GM03348 (cell line): ENCODE measurements at places on chromosomes 16 and 17.

GRCh38 chr17:43330876-43331639 lies 67.7 kb upstream of the ARL4D start:
- no peak for DNase-seq

DNA sequence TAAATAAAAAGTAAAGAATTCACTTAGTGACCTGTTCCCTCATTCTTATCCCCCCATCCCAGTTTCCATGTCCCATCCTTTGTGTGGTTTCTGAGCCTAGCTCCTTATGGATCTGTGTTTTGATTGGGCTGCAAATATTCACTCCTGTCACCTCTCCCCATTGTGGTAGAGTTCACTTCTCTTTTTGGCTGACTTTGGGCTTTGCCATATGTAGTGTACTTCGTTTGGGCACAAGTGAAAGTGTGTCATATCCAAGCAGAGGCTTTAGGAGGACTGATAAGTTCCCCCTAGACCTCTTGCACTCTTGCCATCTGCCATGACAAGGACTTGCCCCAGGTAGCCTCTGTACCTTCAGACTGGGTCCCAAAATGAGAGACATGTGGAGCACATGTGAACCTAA lies 13.0 kb upstream of the DHRS7B start:
- no peak for DNase-seq

GRCh38 chr16:82181461-82182185 lies 11.6 kb upstream of the MPHOSPH6 start:
- no peak for DNase-seq

- DNase-seq, result no peak
Measured at GRCh38 chr17:67648032-67648905, 69.5 kb upstream of the NOL11 start.

DNA sequence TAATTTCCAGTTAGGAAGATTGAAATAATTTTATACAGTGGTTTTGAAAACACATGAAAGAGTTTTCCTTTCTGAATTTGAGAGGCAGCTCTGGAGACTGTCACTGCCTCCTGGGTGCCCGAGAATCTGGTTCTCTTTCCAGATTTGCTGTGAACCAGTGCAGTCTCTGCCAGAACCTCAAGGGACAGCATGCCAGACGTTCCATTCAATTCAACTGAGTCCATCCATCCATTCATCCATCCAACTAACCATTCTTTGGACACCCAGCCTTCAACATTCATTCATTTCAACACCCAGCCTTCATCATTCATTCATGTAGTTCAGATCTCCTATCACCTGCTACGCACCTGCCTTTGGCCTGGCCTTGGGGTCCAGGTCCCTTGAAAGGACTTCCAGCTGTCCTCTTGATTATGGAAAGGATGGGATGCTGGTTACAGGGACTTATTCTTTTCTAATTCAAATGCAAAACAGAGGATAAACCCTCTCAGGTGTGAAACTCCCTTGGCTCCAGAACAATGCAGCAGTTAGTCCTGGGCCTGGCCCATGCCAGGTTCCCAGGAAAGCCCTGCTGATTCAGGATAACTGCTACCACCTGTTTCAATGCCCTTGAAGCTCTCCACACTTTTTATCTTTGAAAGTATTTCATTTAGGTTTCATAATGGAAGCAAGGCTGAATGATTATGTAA lies 68.7 kb downstream of the WSCD1 start:
- no peak for DNase-seq

DNA sequence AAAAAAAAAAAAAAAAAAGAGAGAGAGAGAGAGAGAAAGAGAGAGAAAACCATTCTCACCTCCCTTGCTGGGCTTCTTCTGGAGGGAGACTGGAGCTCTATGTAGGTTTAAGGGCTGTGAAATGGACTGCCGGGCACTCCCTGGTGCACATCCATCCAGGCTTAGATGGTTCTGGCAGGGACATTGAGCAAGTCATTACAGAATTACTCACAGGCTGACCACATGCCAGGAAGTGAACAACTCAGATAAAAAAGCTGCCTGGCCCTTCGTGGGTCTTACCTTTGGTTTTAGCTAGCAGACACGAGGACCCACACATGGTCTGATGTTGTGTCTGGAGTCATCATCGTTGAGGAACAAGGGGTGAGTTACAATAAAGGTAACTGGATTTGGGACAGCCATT lies 847.4 kb upstream of the EEF2KMT start:
- no peak for DNase-seq

GRCh38 chr16:11358531-11358930 lies 13.3 kb downstream of the RMI2 start:
- no peak for DNase-seq

GRCh38 chr16:53740476-53740875 lies 36.5 kb downstream of the FTO start:
- DNase-seq, result no peak

GRCh38 chr17:76017481-76018339 lies 9.4 kb downstream of the EVPL start:
- no peak for DNase-seq

GRCh38 chr16:71896764-71897368 lies 1.5 kb downstream of the IST1 start:
- no peak for DNase-seq

DNA sequence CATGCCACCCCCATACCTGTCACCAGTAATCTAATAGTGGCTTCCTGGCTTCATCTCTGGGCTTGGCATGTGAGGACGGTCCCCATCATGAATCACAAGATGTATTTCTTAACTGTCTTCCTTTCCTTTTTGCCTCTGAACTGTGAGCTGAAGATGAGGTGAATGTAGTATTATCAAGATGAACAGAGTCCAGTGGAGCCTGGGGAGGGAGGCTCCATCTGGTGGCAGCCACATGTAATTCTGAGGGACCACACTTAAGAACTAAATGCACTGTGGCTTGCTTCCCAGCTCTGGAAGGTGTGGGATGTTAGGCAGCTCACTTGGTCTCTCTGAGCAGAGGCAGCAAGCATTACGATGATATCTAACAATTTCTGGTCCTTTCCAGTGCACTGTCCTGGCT lies 354.9 kb upstream of the ASIC2 start:
- peak; percentile 37 for DNase-seq

DNA sequence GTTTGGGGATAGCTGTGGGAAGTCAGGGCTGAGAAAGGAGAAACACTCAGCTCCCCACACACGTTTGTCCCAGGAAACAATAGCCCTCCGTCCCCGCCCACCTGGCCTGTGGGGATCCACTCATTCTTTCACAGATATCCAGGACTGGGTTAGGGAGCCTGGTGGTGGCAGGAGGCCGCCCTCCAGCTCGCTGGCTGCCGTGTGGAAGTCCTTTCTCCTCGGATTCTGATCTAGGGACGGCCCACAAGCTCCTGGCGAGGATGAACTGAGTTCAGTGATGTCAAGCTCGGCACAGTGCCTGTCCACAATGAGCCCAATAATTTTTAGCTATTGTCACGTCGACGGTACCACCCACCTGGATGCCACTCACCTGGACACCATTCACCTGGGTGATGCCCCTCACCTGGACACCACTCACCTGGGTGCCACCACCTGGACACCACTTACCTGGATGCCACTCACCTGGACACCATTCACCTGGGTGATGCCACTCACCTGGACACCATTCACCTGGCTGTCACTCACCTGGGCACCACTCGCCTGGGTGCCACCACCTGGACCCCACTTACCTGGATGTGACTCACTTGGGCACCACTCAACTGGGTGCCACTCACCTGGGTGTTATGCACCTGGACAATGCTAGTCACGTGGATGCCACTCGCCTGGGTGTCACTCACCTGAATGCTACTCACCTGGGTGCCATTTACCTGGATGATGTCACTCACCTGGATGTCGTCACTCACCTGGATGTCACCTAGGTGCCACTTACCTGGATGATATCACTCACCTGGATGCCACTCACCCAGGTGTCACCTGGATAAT lies 172.5 kb upstream of the FOXF1 start:
- DNase-seq, result no peak

DNA sequence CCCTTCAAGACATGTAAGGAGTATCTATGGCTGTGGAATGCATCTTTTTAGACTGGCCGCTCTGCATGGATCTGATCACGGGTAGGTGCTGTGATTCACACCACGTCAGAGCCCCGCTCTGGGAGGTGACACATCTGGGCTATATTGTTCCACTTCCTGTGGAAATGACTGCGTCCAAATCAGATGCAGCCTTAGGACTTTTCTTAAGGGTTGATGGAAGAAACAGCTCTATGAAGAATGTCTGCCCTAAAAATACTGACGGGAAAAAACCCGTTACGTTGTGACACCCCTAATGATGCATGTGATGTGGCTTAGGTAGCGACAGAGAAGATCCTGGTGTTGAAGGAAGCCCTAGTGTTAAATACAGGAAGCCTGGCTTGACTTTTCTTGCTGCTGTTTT lies 12.2 kb downstream of the BANP start:
- DNase-seq, result peak; percentile 81

DNA sequence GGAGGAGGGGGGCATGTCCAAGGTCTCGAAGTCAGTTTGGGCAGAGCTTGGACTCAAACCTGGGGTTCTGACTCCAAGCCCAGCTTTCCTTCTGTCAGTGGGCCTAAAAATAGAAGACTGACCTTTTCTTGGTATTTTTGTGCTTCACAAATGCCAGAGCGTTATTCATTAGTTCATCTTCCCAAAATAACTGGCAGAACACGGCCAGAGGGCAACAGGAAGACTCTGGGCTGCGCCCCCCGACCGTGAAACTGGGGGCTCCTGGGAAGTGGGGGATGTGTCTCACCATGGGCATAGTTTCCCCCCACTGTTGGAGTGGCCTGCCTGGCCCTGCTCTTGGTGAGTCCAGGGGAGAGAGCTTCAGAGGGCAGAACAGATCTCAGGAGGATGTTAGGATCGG lies 94.0 kb downstream of the SOCS1 start:
- DNase-seq, result no peak

DNA sequence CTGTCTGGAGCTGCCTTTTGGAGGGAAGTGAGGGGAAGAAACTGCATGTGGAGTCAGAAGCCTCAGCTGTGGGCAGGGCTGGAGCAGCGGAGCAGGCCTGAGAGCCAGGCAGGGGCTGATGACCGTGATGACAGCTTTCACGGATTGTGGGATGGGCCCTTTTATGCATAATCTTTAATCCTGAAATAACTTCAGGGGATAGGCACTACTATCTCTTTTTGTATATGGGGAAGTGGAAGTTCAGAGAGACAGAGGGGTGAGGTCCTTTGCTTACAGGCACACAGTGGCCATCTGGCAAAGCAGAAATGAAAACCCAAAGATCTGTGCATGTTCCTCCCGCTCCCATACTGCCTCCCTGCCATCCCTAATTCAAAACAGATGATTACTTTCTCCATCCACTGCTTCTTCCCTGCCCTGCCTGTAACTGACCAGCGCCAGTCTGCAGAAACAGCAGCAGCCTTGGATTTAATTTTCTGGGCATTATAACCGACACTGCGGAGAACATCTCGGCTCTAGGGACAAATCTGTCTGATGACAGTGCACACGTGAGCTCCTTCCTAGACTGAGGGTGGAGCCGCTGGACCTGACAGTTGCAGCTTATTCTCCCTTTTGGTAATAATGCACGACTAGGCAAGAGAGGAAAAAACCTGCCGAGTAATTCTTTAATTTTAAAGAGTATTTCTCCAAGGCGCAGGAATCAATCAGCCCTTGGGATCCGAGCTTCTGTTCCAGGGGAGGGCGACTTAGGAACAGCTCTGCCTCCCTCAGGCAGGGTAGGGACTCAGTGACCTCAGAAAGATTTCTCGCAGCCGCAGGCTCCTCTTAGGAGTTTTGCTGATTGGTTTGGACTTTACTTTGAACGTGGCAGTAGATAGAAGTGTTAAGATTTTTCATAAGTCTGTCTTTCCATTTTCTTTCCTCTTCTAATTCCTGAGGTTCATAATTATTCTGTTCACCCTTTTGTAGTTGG lies 95.4 kb downstream of the UTP18 start:
- peak; percentile 56 for DNase-seq

DNA sequence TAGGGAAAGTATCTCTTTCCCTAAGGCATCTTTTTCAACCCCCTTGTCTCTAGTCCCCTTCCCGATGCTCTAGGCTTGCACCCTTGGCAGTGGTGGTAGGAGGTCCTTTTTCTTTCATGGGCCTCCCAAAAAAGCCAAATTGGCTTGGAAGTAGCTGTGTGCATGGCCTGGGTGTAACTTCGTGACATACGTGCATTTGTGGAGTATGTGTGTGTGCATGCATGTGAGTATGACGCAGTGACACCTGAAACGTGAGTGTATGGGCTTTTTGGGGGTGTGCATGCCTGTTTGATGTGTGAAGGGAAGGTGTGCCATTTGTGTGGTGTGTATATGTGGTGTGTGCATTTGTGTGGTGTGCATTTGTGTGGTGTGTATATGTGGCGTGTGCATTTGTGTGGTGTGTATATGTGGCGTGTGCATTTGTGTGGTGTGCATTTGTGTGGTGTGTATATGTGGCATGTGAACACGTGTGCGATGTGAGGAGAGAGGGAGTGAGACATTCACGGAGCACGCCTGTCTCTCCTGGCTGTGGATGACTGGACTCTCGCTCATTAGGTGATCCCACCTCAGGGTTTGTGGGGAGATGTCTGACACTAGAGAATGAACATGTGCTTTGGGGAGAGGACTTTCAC lies 15.7 kb downstream of the IGFBP4 start:
- DNase-seq, result no peak

GRCh38 chr17:44417553-44417952 lies 28.1 kb upstream of the ITGA2B start:
- peak; percentile 42 for DNase-seq

- no peak for DNase-seq
Measured at GRCh38 chr17:45581860-45582259, 91.3 kb upstream of the PLEKHM1 start.

DNA sequence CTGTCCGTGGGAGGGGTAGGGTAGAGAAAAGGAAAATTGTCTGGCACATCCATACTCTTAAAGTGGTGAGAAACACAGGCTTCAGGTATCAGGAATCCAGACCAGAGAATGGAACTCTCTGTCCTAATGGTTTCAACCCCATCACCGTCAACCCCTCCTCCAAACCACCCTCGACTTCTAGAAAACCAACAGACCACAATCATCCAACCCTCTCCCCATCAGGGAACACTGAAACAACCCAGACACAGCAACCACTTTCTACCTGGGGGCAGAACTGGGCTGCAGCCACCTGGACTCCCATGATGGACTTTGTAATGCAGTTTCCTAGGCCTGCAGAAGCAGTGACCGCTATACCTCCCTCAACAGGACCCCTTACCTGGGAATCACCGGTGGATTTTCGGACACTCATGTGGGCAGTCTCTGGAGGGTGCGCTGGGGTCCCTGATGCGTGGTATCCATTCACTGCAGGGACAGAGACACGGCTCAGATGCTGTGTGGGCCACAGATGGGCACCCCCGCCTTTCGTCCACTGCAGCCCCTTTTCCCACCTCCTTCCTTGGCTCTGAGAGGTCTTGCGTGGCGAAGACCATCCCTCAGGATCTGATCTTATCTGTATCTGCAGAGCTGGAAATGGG lies 64.3 kb upstream of the RCVRN start:
- DNase-seq, result no peak

GRCh38 chr16:17770104-17770503 lies 299.3 kb upstream of the XYLT1 start:
- DNase-seq, result no peak

DNA sequence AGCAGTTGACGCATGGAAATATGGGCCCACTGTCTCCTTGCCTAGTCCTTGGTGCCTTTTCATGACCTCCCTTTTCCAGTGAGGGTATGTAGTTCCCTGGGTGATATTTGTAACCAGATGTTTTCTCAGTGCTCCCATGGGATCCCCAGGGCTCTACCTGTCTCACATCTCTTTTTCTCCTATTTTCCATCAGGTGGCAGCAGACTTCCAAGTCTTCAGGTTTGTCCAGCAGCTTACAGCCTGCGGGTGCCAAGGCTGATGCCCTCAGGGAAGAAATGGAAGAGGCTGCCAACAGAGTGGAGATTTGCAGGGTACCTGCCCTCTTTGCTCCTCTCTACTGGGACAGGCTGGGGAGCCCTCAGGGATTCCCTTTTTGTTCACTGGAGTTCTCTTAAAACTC lies 89.1 kb downstream of the ELAC2 start:
- DNase-seq, result no peak

GRCh38 chr17:57406131-57406980 lies 150.0 kb downstream of the MSI2 start:
- peak; percentile 17 for DNase-seq
